ENCODE measurements at places on chromosomes 7 and 10. TPM values are rescaled to one million over a fixed set of nuclear protein-coding genes. Genes with fewer than 3 reads are reported as not detected.
A peak's percentile ranks its signal among the peaks of the same experiment; 100 is the strongest.

DNA sequence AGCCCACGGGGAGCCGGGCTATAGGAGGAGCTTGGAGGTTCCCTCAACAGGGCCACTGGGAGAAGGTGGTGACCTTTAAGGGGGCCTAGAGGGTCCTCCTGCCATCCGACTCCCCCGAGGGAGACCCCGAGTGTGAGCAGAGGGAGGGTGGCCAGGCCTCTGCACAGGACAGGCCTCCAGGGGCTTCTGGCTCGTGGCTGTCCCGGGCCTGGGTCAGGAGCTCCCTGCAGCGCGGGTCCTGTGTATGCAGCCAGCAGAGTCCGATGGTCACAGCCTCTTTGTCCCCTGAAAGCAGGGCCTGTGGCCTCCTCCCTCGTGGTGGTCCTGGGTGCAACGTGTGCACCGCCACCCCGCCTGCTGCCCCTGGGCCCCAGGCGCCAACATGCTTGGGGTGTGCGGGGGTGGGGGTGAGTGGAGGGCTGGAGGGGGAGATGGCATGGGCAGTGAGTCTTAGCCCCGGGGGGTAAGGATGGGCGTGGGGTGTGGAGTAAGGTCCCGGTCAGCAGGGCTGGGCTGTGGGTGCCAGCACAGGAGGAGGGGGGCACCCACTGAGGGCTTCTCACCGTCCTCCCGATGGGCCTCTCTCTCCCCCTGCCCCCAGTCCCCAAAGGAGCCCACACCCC lies 27.1 kb downstream of the UNCX start:
- DNase-seq: no peak

- DNase-seq: peak; percentile 76
These were observed 19.1 kb downstream of the MXI1 start for GRCh38 chr10:110226543-110226925.

MYH16 gene
- 0.34 TPM for total RNA-seq

TEX47 gene
- not detected for total RNA-seq
